ENCODE measurements at places on chromosomes 5 and 9.

DNA sequence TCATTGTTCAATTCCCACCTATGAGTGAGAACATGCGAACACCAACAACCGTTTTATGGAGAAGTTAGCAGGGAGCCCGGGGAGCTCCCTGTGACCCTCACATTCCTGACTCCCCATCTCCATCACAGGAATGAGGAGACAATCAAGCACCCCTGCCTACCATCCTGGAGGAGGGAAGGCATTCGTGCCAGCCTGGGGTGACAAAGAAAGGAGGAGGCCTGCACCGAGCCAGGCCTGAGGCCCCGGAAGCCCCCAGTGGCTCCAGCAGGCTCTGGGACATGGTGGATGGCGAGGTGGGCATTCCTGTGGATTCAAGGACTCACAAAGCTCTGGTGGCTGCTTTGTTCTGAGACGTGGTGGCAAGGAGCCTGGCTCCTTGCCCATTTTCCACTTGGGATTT, 36.5 kb upstream of the UGT3A1 start:
- no peak for DNase-seq

DNA sequence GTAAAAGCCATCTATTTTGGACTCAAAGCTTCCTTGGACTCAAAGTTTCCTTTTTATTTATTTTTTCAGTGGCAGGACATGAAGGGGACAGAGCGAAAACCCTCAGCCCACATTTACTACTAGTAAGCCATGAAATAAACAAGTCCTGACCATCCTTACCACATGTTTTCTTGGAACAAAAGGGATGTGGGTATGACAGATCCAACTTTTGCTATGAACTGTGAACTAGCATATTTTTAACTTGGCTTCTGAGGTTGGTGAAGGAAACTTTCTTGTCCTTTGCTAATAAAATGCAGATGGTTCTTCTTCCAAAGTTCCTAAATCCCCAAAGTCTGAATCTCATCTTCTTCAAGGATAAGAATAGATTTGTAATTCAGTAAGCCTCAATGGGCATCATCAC, 122.7 kb upstream of the TNC start:
- DNase-seq = no peak

- no peak for DNase-seq
Measured at GRCh38 chr9:112655668-112656067, 62.2 kb downstream of the INIP start.

DNA sequence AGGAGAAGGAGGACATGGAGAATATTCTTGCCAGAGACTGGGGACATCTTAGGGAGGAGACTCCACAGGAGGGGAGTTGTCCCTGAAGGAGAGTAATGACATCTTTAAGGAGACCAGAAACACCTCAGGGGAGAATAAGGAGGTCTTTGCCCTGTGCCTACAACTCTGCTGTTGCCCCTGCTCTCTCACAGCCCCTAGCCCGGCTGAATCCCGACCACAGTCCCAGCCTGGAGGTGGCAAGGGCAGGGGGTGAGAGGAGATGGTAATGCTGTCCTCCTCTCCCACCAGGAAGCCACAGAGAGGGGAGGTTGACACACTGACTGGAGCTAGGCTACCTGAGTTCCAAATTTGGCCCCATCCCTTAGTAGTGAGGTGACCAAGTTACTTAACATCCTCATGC, 30.2 kb upstream of the ENHO start:
- DNase-seq = no peak

- DNase-seq = peak; percentile 11
Measured at GRCh38 chr5:31273631-31274378, 80.3 kb downstream of the CDH6 start.

GRCh38 chr5:11148810-11149539, 387.9 kb upstream of the DAP start:
- no peak for DNase-seq

DNA sequence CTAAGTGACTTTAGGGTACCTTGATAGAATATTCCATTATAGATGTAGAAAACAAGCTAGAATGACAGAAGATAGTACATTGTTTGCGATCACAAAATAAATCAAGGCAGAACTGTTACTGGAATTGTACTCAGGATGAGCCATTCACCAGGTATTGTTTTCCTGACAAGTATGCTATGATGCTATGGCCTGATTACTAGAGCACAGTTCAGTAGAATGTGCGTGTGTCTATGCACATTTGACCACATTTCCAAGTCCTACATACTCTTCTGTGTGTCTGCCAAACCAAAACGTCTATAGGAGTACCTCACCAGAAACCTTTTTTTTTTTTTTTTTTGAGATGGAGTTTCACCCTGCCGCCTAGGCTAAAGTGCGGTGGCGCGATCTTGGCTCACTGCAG, 43.3 kb upstream of the CDC42SE2 start:
- no peak for DNase-seq

DNA sequence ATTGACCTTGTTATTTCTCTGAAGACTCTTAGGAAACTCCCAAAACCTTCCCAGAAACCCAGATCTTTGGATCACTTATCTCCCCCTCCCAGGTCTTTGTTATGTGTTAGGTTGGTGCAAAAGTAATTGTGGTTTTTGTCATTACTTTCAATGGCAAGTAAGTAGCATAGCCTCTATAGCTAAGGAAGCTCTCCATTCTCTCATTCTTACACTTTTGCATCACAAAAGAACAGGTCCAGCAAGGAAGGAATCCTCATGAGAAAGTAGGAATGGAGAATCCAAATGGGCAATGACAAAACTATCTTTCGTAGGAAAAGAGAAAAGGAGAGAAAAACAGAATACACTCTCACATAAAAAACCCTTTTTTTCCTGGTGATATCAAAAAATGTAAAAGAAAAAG, 81.3 kb upstream of the ELAVL2 start:
- no peak for DNase-seq

DNA sequence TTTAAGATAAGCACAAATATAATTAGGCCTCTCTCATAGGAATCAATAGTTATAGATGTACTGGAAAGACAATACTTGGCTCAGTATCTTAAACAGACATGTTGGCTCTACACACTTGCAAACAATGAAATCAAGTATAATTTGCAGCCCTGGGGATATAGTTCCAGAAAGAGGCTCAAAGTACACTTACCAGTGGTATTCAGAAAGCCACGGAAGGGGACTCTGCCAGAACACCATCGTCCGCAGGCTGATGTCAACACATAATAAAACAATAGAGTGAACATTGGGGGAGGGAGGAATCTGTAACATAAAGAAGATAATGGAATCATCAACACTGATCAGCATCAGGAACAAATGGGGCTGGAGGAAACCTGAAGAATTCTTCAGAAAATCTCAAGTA, 31.2 kb upstream of the EBF1 start:
- no peak for DNase-seq

GRCh38 chr5:129630101-129630500, 117.8 kb upstream of the MINAR2 start:
- DNase-seq = no peak

DNA sequence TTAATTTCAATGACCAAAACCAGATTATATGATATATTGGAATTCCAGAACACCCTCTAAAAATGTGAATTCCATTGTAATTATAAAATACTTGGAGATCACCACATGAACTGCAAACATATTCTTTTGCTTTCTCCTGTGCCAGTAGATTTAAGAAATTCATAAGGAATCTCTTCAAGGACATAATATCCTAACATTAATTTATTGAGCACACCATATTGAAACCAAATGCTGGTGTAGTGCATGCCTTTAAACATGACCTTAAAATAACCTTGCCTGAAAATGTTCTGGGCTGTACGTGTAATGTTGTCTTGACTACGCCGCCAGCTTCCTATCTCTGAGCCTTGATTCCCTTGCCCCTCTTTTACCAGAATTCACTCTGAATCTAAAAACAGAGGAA, 205.0 kb upstream of the ACTBL2 start:
- DNase-seq = no peak

DNA sequence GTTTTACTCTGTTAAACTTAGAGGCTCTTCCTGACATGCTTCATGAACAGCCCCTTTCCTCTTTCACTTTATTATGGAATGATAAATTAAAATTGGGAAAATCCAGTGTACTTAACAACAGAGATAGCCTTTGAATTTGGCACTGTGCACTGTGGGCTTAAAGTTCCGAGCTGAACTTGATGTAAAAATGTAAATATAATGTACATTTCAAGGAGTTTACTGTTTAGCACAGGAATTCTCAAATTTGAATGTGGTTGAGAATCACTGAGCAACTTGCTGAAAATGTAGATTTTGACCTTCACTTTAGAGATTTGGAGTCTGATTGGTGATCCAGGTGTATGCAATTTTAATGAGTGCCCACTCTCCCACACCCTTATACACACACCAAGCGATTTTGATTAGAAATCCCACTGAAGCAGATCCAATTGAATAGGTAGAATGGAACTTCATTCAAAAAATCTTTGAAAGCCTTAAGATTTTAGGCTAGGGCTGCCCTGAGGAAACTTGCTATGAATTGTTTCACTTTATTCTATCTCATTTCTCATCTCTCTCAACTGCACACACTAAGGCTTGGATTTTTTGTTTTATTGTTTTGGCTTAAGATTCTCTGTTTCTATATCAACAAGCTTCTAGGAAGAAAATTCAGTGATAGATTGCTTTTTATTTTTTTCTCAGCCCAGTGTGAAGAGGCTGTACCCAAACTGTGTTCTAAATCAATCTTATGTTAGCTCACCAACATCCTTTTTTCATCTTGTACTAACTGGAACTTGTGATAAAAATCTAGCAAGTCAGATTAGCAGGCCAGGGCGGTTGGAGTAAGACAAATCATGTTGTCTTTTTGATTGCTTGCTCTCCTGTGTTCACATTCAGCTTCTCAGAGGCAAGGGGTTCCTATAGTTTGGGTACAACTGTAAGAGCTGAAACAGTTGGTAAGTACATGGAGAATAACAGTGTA, 22.9 kb downstream of the NUDT12 start:
- DNase-seq = no peak

GRCh38 chr9:113873446-113873845, 2.7 kb upstream of the ZNF618 start:
- no peak for DNase-seq

DNA sequence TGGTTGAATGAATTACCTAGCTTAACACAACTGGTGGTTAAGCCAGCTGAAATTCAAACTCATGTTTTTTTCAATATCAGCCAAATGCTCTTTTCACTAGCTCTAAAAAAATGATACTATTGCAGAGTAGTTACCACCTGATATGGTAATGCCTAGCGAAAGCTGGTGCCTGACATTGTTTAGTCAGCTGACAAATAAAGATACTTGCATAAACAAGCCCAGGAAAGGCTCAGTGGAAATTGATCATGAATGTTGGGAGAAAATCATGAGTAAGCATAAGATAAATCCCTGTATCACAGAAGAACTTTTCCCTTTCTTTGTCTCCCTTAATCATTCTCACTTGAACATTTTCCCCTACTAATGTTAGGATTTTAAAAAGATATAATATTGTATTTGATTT, 54.6 kb downstream of the FGF10 start:
- no peak for DNase-seq

GRCh38 chr5:168661593-168662485, 82.7 kb upstream of the PANK3 start:
- no peak for DNase-seq

- no peak for DNase-seq
Measured at GRCh38 chr5:7679663-7680062, 171.3 kb downstream of the CFAP90 start.

GRCh38 chr5:141783005-141783946, 94.9 kb downstream of the PCDH1 start:
- no peak for DNase-seq

GRCh38 chr9:98330831-98331230, 75.4 kb upstream of the TBC1D2 start:
- no peak for DNase-seq

DNA sequence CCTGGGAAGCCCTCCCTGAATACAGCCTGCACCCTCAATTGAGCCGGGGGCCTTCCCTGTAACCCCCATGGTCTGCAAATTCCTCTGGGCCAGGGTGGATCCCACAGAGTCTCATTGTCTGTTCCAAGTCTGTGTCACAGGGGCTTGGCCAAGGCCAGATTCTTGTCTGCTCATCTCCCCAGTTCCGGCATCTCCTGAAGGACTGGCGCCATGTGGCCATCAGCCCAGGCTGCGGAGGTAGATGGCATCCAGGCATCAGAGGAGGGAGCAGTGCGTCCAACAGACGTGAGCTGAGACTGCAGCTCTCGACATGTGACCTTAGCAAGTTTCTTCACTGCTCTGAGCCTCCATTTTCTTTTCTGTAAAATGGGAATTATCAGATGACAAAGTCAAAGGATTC, 37.3 kb upstream of the RPL26L1 start:
- DNase-seq = no peak

GRCh38 chr5:50501491-50502228, 60.6 kb upstream of the EMB start:
- peak; percentile 10 for DNase-seq

DNA sequence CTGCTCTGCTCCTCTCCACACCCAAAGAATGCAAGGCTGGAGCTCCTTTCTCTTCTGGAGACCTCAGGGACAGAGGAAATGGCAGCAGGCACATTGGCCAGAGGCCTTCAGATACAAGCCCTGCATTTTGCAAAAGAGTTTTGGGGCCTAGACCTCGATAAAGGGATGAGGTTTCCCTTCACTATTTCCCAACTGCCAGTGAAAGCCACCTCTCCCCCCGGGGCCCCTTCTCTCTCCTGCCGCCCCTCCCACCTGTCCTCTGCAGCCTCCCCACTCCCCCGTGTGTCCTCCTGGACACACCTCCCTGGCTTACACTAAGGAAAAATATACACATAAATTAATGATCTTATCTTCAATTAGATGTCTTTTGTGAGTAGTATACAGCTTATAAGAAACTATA, 21.3 kb upstream of the LMNB1 start:
- DNase-seq = no peak

DNA sequence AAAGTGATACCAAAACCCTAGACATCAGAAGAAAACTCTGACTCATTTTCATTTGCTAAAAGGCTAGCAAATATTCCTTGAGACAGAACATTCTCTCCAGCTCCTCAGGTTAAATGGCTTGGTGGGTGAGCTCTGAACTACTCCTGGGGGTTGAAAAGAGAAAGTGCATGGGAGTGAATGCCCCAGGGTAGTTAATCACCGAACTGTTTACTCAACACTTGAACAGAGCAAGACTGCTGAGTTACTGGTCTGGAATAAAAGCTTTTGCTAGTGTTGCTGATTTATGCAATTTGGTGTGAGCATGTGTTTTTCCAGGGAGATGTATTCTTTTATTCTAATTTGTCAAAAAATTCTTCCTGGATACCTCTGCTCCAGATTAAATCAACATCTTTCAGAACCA, 88.3 kb upstream of the PRDM9 start:
- DNase-seq = no peak

DNA sequence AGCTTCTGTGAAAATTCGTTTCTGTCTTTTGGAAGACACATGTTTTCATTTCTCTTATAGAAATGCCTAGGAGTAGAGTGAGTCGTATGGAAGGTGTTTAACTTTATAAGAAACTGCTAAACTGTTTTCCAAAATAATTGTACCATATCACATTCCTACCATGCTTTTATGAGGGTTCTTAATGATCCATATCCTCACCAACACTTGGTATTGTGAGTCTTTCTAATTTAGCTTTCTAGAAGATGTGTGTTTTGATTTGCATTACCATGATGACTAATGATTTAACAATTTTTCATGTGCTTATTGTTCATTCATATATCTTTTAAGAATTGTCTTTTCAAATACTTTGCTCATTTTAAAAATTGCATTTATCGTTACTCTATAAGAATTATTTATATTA, 223.6 kb downstream of the COMMD10 start:
- DNase-seq = no peak

Measured in GM10248 (cell line).